ENCODE measurements at places on chromosomes 11 and 22. TPM values are rescaled to one million over a fixed set of nuclear protein-coding genes. Genes with fewer than 3 reads are reported as not detected.

DNA sequence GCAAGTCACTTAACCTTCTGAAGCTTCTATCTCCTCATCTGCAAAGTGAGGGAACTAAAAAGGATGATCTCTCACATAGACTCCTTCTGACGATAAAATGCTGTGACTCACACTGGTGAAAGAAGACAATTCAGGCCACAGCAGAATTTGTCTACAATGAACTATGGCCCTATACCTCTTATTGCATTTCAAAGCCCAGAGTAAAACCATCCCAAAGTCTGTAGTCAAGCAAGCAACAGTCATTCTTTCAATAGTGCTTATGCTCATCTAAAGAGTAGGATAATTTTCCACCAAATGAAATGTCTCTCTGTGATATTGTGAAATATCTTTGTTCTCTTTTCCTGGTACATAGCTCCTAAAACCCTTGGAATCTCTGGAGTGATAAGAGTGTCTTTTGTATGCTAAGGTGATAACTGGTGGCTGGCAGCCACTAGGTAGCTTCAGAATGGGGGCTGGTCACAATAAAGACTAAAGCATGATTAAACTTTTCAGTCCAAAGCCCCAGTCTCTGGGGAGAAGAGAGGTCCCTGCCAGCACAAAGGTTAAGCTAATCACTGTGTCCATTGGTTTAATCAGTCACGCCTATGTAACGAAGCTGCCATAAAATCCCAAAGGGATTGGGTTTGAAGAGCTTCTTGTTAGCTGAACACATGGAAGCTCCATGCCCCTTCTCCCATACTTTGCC, 30.8 kb downstream of the SYTL2 start:
- H3K4me1 ChIP-seq, result no peaks in the 10 kb centered on the region
- DNase-seq, result no peak
- H3K4me3 ChIP-seq, result no peak overlapping the region
- no peak overlapping the region for H3K27ac ChIP-seq
- no peaks in the 10 kb centered on the region for H3K27me3 ChIP-seq

- H3K36me3 ChIP-seq, result no peaks in the 10 kb centered on the region
- no peaks in the 10 kb centered on the region for H3K27me3 ChIP-seq
- DNase-seq, result peak; percentile 38
- H3K27ac ChIP-seq, result no peak overlapping the region
- no peaks in the 10 kb centered on the region for H3K4me1 ChIP-seq
These were observed 2.6 kb downstream of the C11orf21 start for GRCh38 chr11:2298795-2299761.

DNA sequence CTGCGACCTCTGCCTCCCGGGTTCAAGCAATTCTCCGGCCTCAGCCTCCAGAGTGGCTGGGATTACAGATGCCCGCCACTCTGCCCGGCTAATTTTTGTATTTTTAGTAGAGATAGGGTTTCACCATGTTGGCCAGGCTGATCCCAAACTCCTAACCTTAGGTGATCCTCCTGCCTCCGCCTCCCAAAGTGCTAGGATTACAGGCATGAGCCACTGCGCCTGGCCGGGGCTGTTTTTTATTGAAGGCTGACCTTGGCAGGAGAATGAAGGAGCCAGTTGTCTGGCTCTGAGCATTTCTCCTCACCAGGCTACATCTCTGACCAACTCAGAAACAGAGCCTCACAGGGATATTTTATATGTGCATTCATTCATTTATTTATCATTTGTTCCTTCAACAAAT, 2.3 kb downstream of the KIAA1671 start:
- peaks cover 22% of the 10 kb centered on the region for H3K4me1 ChIP-seq
- DNase-seq, result no peak
- no peak overlapping the region for H3K4me3 ChIP-seq
- H3K27ac ChIP-seq, result no peak overlapping the region

- no peak for DNase-seq
- no peaks in the 10 kb centered on the region for H3K36me3 ChIP-seq
- H3K4me1 ChIP-seq, result no peaks in the 10 kb centered on the region
- no peak overlapping the region for H3K27ac ChIP-seq
These were observed 295.0 kb downstream of the DDX10 start for GRCh38 chr11:108959874-108960273.

- H3K4me3 ChIP-seq, result no peak overlapping the region
- no peaks in the 10 kb centered on the region for H3K36me3 ChIP-seq
- DNase-seq, result no peak
- no peaks in the 10 kb centered on the region for H3K27me3 ChIP-seq
- peaks cover 34% of the 10 kb centered on the region for H3K4me1 ChIP-seq
- peak overlapping the region; percentile 39 for H3K27ac ChIP-seq
These were observed 150.2 kb downstream of the TEAD1 start for GRCh38 chr11:12824281-12825041.

- no peaks in the 10 kb centered on the region for H3K27me3 ChIP-seq
- no peak overlapping the region for H3K27ac ChIP-seq
- peaks cover 16% of the 10 kb centered on the region for H3K4me1 ChIP-seq
- no peak overlapping the region for H3K4me3 ChIP-seq
These were observed 68.2 kb downstream of the FBXO7 start for GRCh38 chr22:32542677-32543357.

RASGRP2 gene
- 12.1 TPM for total RNA-seq

CABP4 gene
- 2.1 TPM for total RNA-seq
